Muscle of leg (tissue), 16 donors: ENCODE measurements at places on chromosomes 2 and 18. TPM values are rescaled to one million over a fixed set of nuclear protein-coding genes. Genes with fewer than 3 reads are reported as not detected.

NMUR1 gene
- polyA plus RNA-seq = 0.26 TPM

HJURP gene
- polyA plus RNA-seq = 15.1 TPM

TEKT4 gene
- polyA plus RNA-seq = not detected

TMX3 gene
- 31.6 TPM for polyA plus RNA-seq

WDR35 gene
- polyA plus RNA-seq = 7.2 TPM

ASPRV1 gene
- polyA plus RNA-seq = 2.7 TPM

DNA sequence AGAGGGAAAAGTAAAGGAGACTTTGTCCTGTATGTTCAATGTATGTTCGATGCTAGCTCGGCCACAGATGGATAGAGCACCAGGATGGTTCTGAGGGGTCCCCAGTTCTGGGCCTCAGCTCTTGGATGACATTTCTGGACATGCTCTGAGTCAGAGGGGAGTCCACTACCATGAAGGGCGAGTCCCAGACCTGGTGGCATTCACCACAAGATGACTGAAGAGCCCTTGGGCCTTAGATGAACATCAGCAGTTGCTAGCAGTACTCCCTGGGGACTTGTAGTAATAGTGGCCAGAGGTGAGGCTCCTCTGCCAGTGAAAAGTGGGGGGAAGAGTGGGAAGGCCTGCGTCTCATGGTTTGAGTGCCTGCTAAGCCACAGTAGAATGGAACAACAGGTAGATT, 109.5 kb downstream of the GRB14 start:
- no peak for DNase-seq

DNA sequence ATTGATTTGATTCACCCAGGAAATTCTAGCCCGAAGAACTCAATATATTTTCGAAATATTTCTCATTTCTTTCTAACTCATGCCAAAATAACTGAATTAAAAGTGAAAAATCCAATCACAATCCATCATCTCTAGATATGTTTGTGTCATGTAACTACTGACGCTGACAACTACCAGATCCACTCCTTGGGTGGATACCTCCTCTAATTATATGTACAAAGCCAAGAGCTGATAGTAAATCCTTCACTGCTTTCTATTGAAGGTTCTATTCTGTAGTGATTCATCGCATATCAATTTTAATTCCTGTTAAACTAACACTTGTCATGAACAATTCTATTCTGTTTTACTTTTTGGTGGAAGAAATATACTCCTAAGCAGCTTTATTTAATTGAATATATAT, 1056.6 kb upstream of the NXPH2 start:
- no peak for DNase-seq

- peak; percentile 30 for DNase-seq
Measured at GRCh38 chr2:135055182-135055786, 3.2 kb downstream of the RAB3GAP1 start.

- DNase-seq = no peak
Measured at GRCh38 chr18:3877678-3878077, 427.7 kb downstream of the TGIF1 start.

DNA sequence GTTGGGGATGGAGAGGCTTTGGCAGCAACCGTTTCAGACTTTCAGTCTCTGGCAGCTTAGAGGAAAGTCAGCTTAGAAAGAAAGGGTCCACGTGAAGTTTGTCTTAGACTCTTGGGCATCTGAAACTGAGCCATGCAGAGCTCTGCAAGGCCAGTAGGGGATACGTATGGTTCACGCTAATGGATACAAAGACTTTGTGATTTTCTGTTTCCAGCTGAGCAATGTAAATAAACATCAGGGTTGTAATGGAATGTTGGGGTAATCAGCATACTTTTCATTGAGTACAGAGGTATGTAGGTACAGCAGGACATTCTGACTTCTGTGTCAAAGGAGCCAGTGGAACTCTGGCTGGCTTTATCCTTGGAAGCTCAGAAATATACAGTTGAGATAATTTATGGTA, 31.0 kb downstream of the RALB start:
- no peak for DNase-seq

DNA sequence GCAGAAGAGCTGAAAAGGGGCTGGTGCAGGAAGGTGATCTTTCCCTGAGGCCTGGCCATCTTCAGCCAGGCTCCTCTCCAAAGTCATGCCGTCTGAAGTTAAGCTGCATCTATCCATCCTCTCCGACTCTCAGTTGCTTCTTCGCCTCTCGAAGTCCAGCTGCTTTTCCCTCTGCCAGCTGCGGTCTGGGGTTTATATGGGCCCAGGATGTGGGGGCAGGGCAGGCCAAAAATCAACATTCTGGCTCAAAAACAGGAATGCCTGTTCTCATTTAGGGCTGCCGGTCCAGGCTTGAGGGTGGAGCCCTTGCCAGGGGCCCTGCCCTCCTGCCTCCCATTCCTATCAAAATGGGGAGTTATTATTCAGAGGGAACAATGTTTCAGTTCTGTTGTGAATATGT, 31.2 kb downstream of the CREG2 start:
- no peak for DNase-seq

GRCh38 chr2:52383541-52383940, 1351.6 kb upstream of the NRXN1 start:
- DNase-seq = no peak

GRCh38 chr2:44676379-44676778, 265.1 kb upstream of the SIX3 start:
- DNase-seq = no peak

DNA sequence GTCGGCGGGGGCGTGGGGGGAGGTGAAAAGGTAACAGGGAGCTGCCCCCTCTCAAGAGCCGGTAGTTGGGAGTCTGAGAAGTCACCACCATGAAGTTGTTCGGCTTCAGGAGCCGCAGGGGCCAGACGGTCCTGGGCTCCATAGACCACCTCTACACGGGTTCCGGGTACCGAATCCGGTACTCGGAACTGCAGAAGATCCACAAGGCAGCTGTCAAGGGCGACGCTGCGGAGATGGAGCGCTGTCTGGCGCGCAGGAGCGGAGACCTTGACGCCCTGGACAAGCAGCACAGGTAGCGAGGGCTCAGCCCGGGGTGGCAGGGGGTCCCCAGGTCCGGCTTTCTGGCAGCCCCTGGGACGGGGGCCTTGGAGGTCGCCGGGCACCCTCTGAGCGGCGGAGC, 47.1 kb upstream of the ZNF519 start:
- no peak for DNase-seq
